Cortex of kidney (tissue), 1 donor: ENCODE measurements at places on chromosomes 16 and 17.

DNA sequence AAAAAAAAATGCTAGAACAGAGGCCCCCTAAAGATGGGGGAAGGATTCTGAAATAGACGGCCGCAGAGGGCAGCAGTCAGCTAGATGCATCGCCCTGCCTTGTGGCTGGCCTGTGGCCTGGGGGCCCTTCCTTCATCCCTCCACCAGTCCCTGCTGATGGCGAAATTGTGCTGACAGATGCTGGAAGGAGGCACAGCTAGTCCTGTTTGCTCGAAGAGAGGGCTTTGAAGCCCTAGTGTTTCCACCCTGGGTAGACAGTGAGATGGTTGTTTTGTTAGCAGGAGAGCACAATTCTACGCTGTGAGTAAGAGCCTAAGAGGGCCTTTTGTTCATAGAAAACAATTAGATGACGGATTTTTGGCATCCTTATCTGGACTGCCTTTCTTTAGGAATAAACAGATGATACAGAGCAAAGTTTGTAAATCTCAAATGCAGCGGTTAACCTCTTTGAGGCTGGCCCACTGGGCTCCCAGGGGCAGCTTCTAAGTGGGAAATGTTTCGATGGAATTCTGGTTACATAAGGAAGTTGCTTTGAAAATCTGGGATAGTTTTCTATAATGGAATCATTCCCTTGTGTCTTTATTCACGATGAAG lies 23.0 kb downstream of the VPS35L start:
- no peak for DNase-seq

DNA sequence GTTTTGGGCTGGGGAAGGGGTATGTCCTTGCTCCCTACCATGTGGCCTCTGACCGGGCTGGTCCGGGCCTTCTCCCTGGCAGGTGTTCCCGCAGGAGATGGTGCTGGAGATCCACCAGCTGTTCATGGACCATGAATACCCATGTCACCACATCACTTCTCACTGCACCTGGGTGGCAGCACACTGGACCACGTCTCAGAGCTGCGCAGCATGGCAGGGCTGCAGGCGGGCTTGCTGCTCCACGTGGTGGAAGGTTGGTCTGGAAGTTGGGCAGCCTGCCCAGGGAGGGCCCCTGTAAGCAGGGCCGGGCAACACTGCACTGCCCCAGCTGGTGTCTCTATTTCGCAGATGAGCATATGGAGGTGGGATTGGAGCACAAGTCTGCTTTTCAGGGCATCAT lies 169.5 kb upstream of the ZNF267 start:
- no peak for DNase-seq

DNA sequence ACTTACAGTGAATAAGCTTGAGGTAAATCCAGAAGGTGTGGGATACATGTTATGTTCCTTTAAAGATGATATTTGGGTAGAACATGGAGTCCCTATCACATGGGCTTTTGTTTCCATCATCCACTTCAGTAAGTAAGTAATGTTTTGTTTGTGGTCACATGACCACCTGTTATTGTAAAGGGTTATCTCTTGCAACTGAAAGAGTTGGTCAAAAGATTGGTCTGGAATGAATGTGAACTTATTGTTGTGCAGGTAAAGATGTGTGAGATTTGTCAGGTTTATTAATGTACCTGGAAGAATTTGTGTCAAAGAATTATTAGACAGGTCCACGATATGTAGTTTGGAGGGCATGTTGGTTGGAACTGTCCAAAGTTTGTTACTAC lies 1.6 kb downstream of the OMG start:
- DNase-seq = no peak

GRCh38 chr17:43962479-43962878 lies 8.7 kb upstream of the PYY start:
- DNase-seq = no peak

DNA sequence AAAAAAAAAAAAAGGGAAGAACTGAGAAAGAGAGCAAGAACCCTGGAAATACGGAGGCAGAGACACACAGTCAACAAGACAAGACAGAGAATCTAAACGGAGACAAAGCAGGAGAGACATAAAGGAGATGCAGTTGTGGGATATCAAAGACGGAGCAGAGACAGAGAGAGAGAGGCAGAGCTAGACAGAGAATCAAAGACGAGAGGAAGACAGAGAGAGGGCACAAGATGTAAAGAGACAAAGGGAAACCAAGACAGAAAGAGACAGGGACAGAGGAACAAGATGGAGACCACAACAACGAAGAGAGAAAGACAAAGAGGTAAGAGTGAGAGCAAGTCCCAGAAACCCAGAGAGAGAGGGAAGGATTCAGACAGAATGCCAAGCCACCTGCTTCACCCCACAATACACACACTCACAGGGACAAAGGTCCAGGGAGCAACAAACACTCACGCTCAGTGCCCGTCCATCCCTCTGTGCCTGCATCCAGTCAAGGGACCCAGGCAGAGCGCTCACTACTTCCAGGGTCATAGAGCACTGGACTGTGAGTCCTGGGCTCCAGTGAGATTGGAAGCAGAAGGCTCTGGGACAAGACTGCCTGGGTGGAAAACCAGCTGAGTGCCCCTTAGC lies 88.9 kb downstream of the C16orf78 start:
- no peak for DNase-seq

DNA sequence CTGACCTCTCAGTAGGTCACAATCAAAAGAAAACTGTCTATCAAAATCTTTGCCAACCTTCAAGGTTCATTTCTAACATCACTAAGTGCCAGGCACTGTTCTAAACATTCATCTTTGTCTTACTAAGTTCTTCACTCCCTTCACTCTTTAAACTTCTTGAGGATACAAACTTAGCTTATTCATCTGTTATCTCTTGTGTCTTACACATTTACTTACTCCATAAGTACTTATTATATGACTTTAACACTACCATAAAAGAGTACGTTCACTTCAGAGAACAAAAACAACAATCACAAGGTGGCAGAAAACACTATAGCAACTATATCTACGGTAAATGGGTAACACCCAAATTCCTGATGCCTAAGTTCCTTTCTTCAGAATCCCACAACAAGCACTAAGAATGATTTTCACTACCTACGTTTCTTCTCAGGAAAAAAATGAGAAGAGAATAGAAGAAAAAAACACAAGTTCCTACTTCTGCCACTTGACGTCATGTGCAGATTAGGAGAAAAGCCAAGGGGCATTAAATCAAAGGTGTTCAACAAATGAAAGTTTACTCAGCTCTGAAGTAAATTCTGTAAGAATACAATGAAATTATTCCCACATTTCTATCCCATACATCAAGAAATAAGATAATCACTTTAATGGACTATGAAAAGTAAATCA lies 29.2 kb downstream of the KANSL1 start:
- no peak for DNase-seq

- no peak for DNase-seq
Observed at GRCh38 chr17:45292696-45293412, 24.0 kb downstream of the MAP3K14 start.

GRCh38 chr16:61210076-61210475 lies 826.2 kb downstream of the CDH8 start:
- DNase-seq = no peak
